ENCODE measurements at places on chromosomes 2 and 18.

DNA sequence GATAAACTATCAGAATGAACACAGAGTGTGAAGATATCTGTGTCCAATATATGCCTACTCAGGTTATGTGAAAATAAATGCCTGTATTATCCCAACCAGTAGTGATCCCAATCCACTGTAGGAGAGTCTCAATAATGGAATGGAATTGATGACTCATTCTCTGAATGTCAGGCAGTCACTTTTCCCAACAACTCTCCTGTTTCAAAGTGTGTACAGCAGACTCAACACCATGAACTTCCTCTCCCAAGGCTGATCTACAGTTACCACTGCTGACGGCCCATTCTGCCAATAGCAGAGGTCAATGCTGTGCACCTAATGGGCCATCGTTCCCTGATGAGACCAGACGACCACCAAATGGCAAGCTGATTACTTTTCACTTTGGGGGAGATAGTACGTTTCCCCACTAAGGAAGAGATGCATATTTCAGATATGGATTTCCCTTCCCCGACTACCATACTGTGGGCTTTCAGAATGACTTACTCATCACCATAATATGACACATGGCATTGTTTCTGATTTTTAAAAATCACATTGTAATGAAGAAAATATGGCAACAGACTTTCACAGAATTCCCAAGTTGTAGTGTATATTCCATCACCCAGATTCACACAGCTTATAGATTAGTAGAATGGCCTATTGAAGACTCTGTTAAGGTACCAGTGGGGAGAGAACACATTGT is 601.7 kb upstream of the VRK2 start:
- no peak overlapping the region for H3K27ac ChIP-seq
- H3K4me3 ChIP-seq: no peak overlapping the region
- no peaks in the 10 kb centered on the region for H3K4me1 ChIP-seq
- H3K36me3 ChIP-seq: no peaks in the 10 kb centered on the region

GRCh38 chr18:43776997-43777396 is 499.7 kb upstream of the SYT4 start:
- H3K27ac ChIP-seq: no peak overlapping the region
- peaks cover 27% of the 10 kb centered on the region for H3K4me1 ChIP-seq
- no peaks in the 10 kb centered on the region for H3K27me3 ChIP-seq
- H3K36me3 ChIP-seq: no peaks in the 10 kb centered on the region
- no peak for DNase-seq

DNA sequence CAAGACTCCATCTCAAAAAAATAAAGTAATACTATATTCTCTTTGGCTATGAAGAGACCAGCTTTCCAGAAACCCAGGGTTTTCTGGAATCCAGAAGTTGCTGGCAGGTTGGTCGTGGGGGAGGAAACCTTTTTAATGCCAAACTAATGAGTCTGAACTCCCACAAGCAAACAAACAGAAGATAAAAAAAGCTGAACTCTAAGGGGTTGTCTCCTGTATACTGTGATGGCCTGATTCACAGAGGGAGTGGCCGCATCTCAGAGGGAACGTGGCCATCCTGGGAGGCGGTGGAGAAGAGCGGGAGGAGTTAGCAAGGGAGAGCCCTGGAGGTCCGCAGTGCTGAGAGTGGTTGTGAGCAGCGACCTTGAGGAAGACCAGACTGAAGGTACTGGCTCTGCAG is 36.1 kb downstream of the LIMS1 start:
- H3K27ac ChIP-seq: no peak overlapping the region
- peaks cover 16% of the 10 kb centered on the region for H3K4me1 ChIP-seq
- no peak for DNase-seq
- no peaks in the 10 kb centered on the region for H3K36me3 ChIP-seq
- H3K4me3 ChIP-seq: no peak overlapping the region

DNA sequence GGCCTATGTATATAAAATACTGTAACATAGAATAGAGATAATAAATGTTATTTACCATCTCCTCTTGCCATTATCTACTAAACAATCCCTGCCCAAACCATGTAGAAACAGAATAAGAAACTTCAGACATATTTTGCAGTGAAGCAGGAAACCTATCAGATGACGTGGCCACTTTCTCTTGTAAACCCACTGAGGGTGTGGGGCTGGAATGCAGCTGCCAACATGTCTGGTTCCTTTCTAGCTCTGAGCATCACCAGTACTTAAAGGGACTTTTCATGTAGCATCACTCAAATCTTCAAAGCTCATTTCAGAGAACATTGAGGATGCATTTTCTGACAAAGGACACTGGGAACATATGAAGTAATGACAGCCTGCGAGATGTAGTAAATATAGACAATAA is 251.8 kb downstream of the LPIN1 start:
- DNase-seq: no peak
- no peak overlapping the region for H3K27ac ChIP-seq
- H3K4me3 ChIP-seq: no peak overlapping the region
- H3K36me3 ChIP-seq: no peaks in the 10 kb centered on the region
